Fibroblast of the conjunctiva (primary cell): ENCODE measurements at places on chromosomes 12 and 14.

DNA sequence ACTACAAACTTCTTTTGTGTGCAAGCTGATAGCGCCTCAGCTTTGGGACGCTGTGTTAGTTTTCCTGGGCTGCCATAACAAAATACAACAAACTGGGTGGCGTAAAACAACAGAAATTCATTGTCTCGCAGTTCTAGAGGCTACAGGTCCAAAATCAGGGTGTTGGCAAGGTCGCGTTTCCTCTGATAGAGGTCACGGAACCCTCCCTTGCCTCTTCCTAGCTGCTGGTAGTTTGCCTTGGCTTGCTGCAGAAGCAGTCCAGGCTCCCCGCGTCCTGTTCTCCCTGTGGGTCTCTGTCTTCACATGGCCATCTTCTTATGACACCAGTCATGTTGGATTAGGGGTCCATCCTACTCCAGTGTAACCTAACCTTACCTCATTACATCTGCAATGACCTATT is 32.8 kb upstream of the PTGR2 start:
- DNase-seq = no peak

DNA sequence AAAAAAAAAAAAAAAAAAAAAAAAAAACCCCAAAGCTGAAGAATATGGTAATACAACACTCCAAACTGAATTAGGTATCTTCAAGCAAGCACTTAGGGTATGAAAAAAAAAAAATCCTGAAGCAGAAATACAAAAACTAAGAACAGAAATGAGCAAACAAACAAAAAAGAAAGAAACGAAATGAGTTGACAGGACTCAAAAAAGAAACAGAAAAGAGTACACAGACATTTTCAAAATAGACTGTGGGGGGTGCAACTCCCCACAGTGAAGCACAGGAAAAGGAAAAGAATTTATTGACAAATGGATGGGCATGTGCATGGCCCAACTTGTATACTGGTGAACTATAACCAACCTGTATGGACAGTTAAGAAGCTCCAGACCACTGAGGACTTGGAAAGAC is 24.6 kb downstream of the RPS6KA5 start:
- DNase-seq = no peak

DNA sequence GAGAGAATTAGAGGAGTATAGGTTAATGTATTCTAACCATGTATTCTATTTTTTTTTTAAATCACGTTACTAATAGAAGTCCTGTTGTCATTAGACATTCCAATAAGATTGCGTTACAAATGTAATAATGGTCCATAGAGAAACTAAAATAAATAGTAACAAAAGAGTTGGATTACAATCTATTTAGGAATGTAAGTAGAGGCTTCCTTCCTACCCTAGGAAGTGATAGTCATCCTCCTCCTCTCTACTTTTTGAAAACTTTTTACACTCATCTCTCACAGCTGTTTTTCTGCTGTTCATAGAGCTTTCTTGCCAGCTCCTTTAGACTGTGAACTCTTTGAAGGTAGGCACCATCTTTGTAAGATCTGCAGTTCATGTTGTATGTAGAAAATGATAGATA is 23.6 kb downstream of the TRHDE start:
- DNase-seq = no peak

- no peak for DNase-seq
These were observed 328.2 kb downstream of the ZFP36L1 start for GRCh38 chr14:68464711-68465110.

DNA sequence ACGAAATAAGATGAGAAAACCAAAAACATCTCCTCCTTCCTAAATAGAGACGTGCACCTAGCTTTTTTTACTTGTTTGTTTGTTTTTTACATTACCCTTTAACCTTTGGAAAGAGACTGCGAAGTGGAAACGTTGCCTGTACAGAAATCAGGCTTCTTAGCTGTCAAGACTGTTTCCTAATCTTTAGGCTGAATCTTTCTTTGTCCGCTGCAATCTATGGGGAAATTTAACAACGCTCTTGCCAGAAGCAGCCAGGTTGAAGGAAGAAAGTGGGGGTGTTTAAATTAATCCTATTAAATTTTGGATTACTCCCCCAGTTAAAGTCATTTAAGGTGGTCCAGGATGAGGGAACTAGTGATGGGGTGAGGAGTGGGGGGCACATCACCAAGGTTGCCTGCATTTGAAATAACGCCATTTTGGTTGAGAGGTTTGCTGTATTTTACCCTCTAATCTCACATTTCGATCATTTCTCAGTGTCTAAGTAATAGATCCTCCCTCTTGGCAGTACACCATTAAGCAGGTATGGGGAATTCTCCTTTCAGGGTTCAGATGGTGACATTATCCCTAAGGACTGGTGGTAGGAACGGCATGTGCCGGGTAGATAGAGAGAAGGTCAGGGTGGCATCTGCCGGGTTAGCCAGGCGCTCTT is 2.6 kb downstream of the FLRT2 start:
- DNase-seq = no peak

DNA sequence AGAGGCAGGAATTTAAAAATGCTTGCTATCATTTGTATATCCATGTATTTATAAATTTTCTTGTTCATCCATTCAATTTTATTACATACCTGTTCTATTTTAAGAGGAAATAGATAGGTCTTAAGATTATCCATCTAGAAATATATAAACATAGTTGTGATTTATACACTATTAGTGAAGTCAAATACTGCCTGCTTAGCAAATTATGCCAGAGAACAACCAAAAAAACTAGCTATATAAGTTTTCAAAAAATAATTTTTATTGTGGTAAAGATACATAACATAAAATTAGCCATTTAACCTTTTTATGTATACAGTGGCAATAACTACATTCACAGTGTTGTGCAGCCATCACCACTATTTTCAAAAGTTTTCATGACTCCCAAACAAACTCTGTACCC is 237.3 kb downstream of the NPAS3 start:
- no peak for DNase-seq

DNA sequence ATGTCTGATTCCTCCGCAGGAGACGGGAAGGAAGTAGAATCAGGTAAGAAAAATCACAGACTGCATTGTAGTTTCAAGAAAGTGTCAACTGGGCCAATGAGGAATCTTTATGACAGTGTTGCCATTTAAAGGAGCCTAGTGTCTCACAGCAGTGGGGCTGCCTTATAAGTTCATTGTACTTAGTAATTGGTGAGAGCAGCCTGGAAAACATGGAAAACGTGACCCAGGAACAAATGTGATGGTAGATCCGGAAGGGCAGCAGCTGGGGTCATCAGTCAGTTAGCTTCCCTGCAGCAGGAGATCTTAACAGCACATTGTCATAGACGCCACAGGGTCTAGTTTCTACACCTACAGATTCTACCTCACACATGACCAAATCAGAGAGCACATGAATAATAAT is 630.0 kb upstream of the LMO3 start:
- no peak for DNase-seq

DNA sequence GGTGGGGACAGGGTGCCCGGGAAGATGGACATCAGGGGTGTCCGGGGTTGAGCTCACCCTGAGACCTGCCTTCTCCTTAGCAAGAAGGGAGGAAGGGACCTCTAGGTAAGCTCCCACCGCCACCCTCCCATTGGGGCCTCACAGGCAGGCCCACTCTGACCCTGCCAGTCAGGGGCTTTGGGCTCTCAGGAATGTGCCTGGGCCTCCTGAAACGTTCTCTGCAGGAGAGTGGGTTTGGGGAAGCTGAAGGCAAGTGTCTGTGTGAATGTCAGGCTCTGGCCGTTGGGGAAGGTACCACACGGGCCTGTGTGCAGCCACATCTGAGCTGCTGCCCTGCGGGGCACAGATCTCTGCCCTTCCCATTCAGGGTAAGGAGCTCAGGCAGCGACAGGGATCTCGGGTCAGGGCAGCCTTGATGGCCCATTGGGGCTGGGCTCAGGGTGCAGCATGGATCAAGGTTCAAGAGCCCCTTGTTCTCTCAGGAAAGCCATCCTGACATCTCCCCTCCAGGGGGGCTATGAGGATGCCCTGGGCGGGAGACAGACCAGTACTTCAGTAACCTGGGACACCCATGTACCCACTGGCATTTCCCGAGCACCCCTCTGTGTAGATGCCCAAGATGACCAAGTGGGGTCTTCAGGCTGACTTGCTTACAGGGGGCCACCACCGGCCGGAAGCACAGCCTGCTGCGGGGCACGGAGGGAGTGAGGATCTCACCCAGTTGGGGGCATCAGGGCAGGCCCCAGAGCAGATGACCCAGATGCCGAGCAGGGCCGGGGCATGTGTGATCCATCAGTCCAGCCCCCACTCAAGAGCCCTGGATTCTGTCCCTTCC is 29.7 kb downstream of the FAM222A start:
- DNase-seq = no peak

- no peak for DNase-seq
These were observed 128.5 kb downstream of the HMGA2 start for GRCh38 chr12:65952737-65953209.

DNA sequence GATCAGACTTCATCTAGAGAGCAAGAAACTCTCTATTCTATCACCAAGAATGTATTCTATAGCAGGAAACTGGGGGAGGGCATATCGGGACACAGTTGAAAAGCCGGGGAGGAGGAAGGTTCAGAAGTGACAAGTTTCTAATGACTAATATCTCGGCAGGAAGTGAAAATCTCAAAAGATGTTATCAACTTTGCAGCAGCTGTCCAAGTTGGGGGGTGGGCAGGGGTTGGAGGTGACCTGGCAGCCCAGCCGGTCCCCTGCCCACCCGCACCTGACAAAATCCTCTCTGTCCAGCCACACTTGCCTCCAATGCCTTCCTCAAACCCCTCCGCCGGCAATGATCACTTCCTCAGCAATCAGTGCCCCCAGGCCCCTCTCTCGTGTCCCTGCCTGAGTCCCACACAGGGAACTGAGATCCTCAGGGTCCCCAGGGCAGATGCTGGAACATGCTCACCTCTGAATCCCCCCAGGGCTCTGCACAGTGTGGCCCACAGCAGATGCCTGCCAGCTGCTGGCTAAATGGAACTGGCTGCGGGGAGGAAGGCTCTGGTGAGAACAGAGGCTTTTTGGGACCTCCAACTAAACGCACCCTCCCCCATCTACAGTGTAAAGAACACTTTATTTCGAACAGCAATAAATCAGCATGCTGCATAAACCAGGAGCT is 43.9 kb downstream of the CCDC88C start:
- no peak for DNase-seq

GRCh38 chr12:108788076-108788782 is 56.9 kb upstream of the CORO1C start:
- no peak for DNase-seq

DNA sequence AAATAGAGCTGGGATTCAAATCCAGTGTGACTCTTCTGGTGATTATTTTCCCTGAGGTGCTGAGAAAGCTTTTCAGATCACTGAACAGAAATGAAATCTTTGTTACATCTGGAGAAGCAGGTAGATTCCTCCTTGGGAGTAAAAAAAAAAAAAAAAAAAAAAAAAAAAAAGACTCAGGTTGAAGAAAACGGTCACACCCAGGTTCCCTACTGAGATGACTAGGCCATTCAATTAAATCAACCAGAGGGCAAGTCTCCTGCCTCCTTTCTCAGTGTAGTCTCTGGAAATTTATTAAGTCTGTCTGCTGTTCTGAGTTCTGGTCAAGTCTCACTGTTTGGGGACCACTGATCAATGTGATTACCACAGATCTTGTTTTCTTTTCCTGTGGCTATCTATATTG is 24.0 kb downstream of the ARG2 start:
- DNase-seq = no peak

DNA sequence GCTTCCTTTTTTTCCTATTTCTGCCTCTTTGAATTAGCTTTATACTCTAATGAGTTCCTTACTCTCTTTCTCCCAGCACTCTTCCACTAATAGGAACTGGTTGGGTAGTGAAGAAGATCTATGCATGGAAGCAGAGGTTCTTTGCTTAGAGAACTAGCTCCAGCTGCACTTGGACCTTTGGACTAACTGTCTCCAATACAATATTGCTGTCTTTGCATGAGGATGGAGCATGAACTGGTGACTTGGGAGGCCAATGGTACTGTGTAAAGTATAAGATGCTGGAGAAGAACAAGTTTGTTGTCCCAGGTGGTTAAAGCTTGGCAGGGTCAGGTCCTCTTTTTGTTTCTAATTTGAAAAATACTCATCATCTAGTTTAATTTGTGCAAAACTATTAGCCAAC is 2.4 kb upstream of the GLS2 start:
- DNase-seq = no peak

- DNase-seq = no peak
These were observed 12.8 kb downstream of the ZFHX2 start for GRCh38 chr14:23538785-23539184.
